ENCODE measurements at places on chromosomes 13 and 19.

DNA sequence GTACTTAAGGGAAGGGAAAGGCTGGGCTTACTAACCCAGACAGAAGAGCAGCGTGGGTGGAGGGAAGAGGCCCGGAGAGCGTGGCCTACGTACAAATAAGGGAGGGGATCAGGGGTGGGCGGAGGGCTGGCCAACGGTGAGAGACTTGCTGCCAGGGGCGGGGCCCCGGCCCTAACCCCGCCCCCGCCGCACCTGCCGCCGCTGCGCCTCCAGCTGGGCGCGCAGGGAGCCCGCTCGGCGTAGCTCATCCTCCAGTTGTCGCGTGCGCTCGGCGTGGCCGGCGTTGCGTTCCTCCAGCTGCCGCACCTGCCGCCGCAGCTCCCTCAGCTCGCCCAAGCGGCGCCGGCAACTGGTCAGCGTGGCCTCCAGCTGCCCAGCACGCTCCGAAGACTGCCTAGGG, 5.7 kb downstream of the HOOK2 start:
- peak; percentile 59 for DNase-seq

GRCh38 chr13:77807431-77808135, 110.1 kb downstream of the SLAIN1 start:
- no peak for DNase-seq

GRCh38 chr13:39929583-39929982, 274.1 kb downstream of the COG6 start:
- no peak for DNase-seq

DNA sequence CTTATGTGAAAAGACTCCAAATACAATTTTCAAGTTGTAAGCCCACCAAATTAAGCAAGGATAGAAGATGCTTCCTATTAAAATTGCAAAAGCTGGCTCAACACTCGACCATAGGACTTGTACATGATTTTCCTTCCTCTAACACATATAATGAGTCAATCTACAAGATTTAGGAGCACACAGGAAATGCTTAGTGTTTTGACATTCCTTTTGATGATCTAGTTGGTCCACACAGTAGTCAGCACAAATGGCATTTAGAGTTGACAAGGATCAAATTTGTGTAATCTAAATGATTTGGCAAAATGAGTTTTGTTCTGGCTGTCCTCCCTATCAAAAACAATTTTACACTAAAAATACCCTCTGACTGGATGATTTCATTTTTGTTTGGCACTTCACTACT, 340.2 kb downstream of the DIAPH3 start:
- DNase-seq, result no peak

GRCh38 chr19:55189403-55189835, 9.3 kb upstream of the SYT5 start:
- DNase-seq, result no peak

DNA sequence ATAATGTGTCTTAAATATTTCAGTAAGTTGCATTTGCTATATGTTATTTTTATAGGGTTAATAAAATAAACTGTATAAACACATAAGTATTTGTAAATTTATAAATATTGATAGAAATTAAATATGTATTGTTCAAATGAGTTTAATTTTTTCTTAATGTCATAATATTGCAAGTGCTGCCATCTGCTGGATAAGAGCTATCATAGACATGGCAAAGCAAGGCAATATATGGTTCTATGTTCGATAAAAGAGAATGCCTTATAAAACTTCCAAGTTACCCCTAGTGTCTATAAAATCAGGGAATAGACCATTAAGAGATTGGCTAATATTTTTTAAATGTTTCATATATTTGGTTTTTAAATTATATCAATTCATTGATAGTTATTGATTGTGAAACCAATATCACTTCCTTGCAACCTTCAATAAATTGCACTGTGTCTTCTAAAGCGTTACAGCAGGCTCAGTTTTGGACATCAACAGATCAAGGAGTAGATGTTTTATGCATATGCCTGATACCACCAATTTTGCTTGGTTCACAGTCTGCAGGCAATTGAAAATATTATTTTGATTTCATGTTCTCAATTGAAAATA, 29.0 kb upstream of the SLITRK6 start:
- DNase-seq, result no peak

DNA sequence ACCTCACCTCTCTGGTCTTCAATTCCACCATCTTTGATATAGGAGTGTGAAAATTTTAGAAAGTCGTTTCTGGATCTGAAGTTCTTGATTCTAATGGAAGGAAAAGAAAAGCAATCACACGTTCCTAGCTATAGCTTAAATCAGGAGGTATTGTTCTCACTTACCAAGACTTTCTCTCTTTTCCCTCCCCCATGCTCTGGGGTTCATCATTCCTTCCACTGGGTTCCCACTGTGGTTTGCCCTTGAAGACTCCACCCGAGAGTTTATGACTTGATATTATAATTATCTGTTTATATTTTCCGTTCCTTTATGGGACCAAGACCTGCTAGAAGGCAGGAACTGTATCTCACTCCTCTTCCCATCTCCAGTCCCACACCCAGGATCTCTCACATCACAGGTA, 76.6 kb downstream of the AKAP11 start:
- DNase-seq, result no peak

DNA sequence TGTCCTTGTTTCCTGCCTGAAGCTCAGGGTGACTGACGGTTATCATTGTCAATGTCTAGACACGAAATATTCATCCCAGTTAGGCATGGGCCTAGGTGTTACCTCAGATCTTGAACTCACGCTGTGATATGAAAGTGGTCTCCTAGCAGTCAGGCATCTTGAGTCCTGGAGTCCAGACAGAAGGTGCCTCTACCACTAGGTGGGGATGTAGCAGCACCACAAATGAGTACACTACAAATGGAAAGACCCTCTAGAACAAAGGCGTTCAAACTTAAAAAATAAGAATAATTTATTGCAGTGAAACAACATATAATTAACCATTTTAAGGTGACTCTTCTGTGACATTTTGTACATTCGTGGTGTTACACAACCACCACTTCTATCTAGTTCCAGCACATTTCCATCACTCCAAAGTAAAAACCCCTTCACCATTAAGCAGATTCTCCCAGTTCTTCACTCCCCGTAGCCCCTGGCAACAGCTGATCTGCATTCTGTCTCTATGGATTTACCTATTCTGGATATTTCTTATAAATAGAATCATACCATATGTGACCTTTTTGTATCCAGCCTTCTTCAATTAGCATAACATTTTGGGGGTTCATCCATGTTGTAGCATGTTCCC, 11.9 kb upstream of the FRY start:
- DNase-seq, result no peak

All from stimulated activated CD4-positive, alpha-beta T cell treated with anti-CD3 and anti-CD28 coated beads, Interleukin-12 subunit alpha, Interleukin-12 subunit beta, amount 100 ng/mL, for 4 hours (primary cell).